ENCODE measurements at places on chromosomes 5 and 9. TPM values are rescaled to one million over a fixed set of nuclear protein-coding genes. Genes with fewer than 3 reads are reported as not detected.

GRCh38 chr9:93302586-93303257 is 118.8 kb downstream of the WNK2 start:
- no peaks in the 10 kb centered on the region for H3K27me3 ChIP-seq
- no peak overlapping the region for H3K4me3 ChIP-seq
- peak; percentile 60 for DNase-seq
- H3K36me3 ChIP-seq = no peaks in the 10 kb centered on the region
- no peaks in the 10 kb centered on the region for H3K4me1 ChIP-seq
- no peak overlapping the region for H3K27ac ChIP-seq

DNA sequence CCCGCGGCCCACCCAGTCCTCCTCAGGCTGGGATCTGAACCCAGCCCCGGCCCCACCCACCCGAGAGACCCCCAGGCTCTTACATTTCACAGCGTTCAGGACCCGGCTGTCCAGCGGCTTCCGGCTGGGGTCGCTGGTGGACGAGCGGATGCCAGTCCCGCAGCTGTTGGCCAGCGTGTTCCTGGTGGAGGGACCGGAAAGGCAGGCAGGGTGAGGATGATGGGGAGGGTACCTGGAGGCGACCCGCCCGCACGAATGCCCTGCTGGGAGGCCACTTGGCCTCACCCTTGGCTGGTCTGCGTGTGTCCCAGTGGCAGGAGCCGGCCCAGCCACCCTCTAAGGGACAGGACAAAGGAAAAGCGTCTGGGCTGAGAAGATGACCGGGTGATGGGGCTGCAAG is 51.9 kb upstream of the UBAC1 start:
- no peak overlapping the region for H3K27ac ChIP-seq
- H3K4me1 ChIP-seq = no peaks in the 10 kb centered on the region
- H3K4me3 ChIP-seq = no peak overlapping the region
- DNase-seq = no peak
- H3K36me3 ChIP-seq = peaks cover 18% of the 10 kb centered on the region
- no peaks in the 10 kb centered on the region for H3K27me3 ChIP-seq

GABRB2 gene
- total RNA-seq = not detected

SPINK13 gene
- not detected for total RNA-seq

DNA sequence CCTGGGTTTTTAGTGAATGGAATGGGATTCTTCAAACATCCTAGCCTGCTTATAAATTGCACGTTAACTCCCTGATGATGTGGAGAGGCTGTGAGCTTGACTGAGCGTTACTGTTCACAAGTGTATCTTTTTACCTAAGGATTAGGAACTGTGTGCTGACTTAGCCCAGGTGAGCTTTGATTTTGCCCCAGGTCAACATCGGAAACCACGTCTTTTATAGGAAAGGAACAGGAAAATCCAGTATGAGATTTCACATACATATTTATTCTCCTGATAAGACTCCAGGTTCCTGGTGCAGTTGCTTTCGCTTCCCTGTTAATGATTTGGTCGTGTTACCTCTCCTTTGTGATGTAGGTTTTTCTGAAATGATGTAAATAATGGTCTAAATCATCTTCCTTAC is 103.2 kb upstream of the BASP1 start:
- peak overlapping the region; percentile 7 for H3K27ac ChIP-seq
- H3K4me3 ChIP-seq = no peak overlapping the region
- no peaks in the 10 kb centered on the region for H3K36me3 ChIP-seq
- H3K27me3 ChIP-seq = no peaks in the 10 kb centered on the region

DNA sequence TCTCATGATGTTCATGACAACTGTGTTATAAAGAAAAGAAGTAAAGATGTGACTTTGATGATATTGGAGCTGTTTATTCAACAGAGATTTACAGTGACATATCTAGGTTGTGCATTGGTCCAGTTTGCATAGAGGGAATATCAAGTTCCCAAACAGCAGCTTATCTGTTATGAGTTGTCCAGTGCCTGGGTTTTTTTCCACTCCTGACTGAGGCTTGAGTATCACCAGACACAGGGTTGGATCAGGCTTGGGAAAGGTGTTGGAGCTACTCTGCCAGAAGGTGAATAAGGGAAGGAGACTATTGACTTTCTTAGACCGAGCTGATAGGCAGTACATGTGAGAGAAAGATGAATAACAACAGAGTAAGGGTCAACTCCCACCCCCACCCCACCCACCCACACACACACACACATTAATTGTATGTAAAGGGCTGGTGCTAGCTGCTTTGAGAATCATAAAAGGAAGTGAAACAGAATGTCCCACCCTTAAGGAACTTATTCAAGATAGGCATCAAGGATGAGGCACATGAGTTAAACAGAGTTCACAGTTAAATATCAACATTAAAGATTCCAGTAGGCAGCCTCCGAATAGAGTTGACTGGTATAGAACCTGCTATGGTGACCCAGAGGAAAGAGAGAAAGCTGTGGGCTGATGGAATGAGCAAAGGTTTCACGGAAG is 33.0 kb upstream of the RASGRF2 start:
- H3K4me3 ChIP-seq = no peak overlapping the region
- no peak for DNase-seq
- no peaks in the 10 kb centered on the region for H3K27me3 ChIP-seq
- H3K4me1 ChIP-seq = peaks cover 7% of the 10 kb centered on the region
- H3K27ac ChIP-seq = no peak overlapping the region
